Pons (tissue), 1 donor: ENCODE measurements at places on chromosomes 5 and 9.

DNA sequence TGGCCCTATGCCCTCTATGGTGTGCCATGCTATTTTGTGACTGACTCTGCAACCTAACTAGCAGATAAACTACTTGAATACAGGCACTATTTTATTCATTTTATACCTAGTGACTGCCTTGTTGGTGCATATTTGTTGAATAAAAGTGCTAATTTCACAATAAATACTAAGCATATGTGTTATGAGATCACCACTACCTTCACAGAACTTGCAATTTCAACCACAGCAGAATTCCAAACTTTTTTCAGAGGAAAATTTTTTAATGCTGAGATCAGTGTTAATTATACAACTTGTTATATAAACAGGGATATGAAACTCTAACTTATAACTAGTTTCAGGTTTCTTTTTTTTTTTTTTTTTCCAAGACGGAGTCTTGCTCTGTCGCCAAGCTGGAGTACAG is 94.8 kb downstream of the NR3C1 start:
- DNase-seq = no peak

- no peak for DNase-seq
Measured at GRCh38 chr9:97575673-97576200, 57.4 kb downstream of the TSTD2 start.

- no peak for DNase-seq
Measured at GRCh38 chr5:142740474-142741242, 29.5 kb upstream of the ARHGAP26 start.

DNA sequence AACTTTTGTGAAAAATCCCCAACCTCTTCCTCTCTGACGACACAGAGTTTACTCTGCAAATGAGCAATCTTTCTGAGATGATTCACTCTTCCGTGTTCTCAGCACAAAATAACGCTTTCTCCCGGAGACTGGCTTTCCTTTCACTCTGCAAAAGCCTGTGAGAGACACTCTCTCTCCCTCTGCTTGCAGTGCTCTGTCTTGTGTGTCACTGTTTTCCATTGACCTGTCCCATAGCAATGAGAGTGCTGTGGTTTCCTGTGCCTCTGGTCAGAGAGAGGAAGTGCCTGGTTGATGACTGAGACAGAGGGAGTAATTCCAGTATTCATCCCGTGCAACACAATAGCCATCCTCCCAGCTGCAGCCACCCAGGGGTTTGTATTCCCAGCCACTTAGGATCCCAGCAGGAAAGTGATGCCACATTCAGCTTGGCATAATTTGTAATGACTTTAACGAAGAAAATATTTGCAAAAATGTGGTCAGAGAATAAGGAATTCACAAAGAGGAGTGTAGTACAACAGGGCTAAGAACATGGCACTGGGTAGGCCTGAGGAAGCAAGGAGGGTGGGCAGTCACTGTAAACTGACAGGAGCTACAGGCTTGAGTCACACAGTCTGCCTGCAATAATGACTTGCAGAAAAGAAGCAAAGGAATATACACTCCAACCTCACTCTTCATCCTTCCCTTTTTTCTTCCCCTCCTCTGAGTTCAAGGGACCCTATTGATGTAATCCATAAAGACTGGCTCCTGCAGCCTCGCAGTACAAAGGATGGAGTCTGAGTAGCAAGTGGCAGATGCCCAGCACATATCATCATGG is 463.5 kb upstream of the RGMB start:
- peak; percentile 56 for DNase-seq

- DNase-seq = no peak
Measured at GRCh38 chr9:99425923-99426842, 204.1 kb downstream of the SEC61B start.

- no peak for DNase-seq
Measured at GRCh38 chr9:128142596-128142995, 6.7 kb upstream of the LCN2 start.

- no peak for DNase-seq
Measured at GRCh38 chr5:79070350-79070667, 742 bp downstream of the BHMT2 start.

DNA sequence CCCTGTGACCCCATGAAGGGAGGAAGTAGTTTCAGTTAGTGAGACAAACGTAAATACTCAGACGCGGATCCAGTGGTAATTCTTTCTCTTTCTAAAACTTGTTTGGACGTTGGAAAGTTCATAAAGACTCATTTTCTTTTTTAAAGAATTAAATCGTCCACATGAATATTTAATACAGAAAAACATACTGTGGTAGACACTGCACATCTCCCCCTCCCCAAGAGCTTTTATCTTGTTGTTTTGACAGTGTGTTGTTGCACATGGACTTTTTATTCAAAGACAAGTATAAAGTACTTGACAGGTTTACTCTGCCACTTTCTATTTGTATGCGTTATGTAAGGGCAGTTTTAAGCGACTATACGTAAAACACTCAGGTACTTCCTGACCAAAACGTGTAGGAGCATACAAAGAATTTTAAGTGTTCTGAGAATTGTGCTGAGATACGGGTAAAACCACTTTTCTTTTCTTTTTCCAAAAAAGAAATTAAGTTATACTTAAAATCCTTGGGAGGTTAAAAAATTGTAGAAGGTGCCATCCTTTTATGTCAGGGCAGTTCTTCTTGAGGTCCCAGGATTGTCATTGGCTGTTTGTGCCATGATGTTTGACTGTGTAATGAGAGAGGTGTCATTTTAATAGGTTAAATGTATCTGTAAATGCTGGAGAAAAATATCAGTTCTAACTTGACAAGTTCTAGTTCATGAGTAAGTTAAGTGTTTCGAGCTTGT is 1.3 kb downstream of the NIPBL start:
- DNase-seq = peak; percentile 53
